ENCODE measurements at places on chromosomes 5 and 9.

DNA sequence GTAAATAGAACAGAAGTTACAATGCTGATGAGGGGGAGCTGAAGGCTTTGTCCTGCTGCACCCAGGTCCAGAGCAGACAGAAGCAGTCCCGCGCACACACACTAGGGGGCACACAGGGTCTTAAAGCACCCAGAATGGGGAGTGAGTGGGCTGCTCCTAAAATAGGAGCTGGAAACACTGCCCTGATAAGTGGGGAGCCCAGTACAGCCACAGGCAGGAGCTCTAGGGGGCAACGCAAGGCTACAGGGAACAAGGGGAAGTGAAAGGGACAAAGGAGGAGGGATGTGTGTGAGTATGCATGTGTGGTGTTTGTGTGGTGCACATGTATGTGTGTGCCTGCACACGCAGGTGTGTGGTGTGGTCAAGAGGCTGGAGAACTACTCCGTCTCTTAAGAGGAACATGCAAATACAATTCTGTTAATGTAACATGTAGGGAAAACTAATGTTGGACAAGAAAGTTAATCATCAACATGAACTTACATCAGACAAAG is 191.5 kb downstream of the ROR2 start:
- DNase-seq = peak; percentile 15

DNA sequence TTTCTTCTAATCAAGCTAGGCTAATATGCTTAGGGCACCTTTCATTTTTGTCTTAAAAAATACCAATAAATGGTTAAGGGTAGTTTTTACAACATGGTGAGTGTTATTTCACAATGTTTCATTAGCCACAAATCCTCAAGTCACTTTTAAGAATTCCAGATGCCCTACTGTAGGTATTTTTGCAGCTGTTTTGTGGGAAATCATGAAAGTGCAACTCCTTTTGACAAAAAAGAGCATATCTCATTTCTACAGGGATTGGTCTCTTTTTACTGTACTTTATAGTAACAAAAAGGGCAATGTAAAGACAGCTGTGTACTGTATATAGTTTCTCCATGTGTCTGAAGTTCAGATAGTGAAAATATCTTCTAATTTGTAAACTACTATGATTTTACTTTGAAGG is 28.3 kb upstream of the GAS1 start:
- no peak for DNase-seq

DNA sequence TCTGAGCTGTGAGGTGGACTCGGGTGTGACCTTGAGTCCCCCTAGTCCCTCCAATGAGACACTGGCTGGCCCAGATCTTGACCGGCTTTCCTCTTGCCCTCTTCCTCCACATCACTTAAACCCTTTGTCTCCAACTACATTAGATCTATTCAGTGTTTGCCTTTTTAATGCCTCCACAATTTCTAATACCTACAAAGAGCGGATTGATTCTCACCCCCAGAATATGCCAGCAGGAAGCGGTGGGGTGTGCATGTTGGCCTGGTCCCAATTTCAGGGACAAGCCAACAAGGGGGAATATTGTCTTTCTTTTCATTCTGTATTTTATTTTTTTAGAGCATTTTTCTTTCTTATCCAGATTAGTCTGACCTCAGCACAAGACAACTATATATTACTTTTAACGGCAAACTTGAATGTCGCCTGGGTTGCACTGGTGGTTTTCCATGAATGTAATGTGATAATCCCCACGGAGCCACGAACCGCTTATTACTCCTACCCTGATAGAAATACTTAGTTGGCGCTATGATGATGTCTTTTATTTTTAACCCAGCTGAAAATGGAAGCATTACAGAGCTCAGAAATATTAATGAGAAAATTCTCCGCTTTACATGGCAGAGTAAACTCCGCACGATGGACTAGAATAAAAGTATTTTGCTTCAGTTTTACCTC is 68.5 kb upstream of the MYO10 start:
- no peak for DNase-seq

DNA sequence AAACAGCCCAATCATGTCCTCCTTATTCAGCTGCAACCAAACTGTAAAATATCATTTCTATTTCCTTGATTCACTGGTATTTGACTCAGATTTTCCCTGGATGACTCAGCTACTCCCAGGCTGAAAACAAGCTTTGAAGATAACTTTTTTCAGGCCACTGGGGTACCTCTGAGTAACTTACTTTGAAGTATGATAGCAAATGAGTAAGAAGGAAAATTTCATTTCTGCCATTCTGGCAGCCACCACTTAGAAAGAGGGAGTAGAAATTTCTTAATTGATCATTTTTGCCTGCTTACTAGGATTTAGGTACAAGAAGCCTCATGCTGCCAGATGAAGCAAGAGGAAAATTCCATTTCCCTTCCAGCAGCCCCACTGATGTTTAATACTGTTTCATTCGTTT is 247.4 kb downstream of the PRELID2 start:
- DNase-seq = no peak

DNA sequence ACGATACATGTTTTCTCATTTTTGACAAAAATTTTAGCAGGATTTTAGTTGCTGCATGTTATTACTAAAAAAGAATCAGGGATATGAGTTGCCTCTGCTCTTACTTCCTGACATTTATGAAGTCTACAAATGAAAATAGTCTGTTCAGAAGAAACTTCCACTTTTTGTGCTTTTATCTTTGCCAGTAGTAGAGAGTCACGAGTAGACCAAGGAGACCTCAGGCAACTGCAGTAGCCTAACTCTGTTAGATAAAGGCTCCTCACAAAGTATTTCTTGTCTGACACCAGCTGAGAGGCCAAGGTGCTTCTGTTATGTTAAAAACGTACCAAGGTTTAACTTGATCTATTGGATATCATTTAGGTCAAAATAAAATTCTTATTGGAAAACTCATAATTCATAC is 333.9 kb downstream of the NR2F1-AS1 start:
- no peak for DNase-seq

GRCh38 chr9:132597073-132597775 is 14.8 kb downstream of the BARHL1 start:
- no peak for DNase-seq

DNA sequence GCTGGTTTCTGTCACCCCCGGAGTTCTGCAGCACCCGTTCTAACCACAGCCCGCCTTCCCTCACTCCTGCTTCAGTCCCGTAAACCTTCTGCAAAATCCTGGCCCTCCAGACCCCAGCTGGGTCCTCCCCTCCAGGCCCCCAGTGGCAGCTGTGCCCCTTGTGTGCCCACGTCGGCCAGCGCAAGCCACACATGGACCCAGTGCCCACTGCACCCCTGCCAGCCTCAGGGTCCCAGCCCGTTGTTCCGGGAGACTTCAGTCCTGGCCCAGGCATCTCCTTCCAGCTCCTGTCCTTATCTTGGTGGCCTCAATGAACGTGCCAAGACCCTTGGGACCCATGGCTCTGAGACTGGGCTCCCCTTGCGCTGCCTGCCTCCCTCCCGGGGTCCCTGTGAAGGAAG is 43.2 kb downstream of the EXD3 start:
- no peak for DNase-seq

GRCh38 chr9:124800306-124801259 is 23.6 kb downstream of the OLFML2A start:
- DNase-seq = peak; percentile 83

GRCh38 chr5:132470596-132470995 is 20.0 kb downstream of the IRF1 start:
- DNase-seq = no peak

- peak; percentile 78 for DNase-seq
Observed at GRCh38 chr5:60207040-60207439, 313.5 kb upstream of the PDE4D start.

DNA sequence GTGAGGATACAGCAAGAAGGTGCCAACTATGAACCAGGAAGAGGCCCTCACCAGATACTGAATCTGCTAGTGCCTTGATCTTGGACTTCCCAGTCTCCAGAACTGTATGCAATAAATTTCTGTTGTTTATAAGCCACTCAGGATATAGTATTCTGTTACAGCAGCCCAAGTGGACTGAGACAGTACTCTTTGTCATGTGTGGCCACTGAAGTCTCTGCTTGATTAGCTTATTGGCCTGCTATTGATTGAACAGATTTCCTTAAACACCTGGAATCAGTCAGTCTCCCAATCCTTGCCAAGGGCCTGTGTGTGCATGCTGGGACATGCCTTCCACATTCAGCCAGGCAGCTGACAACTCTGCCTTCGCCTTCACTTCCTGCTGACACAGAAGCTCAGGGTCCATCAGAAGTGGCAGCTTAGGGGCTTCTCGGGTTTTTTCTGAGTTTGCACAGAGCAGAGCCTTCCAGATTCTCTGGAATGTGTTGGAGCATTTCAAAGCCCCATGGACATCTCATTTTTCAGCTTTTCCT is 13.7 kb upstream of the ROR2 start:
- DNase-seq = no peak

GRCh38 chr9:37936965-37937364 is 33.0 kb upstream of the SLC25A51 start:
- no peak for DNase-seq

- DNase-seq = no peak
Observed at GRCh38 chr5:98923966-98924365, 4.8 kb downstream of the CHD1 start.

GRCh38 chr9:93599571-93600403 is 23.4 kb downstream of the PHF2 start:
- DNase-seq = no peak

GRCh38 chr9:128635266-128636023 is 21.2 kb downstream of the DYNC2I2 start:
- no peak for DNase-seq

DNA sequence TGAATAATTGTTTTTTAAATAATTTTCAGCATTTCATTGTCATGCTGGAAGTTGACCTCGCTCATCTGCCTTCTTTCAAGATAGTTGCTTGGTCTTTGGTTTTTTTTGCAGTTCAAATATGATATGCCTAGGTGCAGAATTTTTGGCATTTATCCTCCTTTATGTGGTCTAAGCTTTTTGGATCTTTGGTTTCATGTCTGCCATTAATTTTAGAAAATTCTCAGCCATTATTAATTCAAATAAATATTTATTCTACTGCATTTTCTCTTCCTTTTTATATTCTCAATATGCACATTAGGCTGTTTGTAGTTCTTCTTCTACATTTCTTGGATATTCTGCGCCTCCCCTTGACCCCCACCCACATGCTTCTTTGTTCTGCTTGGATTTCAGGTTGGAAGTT is 63.6 kb downstream of the PHF2 start:
- DNase-seq = no peak

DNA sequence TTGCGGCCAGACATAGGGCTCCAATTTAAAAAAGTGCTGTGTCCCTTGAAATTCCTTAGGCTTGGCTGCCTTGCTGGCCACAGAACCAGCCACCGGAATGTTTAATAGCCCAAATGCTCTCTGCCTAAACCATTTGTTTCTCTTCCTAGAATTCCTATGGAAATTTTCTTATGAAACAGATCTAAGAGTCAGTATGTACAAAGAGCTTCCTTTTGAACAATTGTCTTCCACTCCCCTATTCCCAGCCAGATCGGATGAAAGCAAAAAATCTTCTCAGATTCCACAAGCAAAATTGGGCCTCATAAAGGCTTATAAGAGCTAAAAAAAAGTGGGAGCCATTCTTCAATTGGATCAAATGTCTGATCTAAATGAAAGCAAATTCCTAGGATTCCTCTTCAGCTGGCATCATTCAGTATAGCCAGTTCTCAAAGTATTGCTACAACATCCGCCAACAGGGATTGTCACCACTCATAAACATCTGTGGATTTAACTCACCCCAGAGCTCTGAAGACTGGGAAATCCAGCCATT is 104.3 kb downstream of the CEMIP2 start:
- DNase-seq = no peak

- DNase-seq = no peak
Observed at GRCh38 chr5:83035373-83036100, 41.7 kb downstream of the TMEM167A start.

DNA sequence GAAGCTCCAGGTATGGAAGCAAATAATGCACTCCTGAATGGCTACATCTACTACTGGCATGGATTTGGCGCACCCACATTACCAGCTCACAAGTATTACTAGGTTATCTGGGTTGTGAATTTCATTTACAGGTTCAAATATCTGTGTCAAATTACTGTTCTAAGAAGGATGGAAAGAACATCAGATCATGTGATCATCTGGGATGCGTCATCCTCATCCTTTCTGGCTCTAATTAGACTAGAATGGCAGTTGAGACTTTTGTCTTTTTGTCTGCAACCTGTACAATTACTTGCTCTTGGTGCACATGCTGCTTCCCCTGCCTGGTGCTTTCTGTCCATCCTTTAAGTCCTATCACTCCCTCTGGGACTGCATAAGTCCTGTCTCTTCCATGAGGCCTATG is 64.1 kb downstream of the PJA2 start:
- no peak for DNase-seq

DNA sequence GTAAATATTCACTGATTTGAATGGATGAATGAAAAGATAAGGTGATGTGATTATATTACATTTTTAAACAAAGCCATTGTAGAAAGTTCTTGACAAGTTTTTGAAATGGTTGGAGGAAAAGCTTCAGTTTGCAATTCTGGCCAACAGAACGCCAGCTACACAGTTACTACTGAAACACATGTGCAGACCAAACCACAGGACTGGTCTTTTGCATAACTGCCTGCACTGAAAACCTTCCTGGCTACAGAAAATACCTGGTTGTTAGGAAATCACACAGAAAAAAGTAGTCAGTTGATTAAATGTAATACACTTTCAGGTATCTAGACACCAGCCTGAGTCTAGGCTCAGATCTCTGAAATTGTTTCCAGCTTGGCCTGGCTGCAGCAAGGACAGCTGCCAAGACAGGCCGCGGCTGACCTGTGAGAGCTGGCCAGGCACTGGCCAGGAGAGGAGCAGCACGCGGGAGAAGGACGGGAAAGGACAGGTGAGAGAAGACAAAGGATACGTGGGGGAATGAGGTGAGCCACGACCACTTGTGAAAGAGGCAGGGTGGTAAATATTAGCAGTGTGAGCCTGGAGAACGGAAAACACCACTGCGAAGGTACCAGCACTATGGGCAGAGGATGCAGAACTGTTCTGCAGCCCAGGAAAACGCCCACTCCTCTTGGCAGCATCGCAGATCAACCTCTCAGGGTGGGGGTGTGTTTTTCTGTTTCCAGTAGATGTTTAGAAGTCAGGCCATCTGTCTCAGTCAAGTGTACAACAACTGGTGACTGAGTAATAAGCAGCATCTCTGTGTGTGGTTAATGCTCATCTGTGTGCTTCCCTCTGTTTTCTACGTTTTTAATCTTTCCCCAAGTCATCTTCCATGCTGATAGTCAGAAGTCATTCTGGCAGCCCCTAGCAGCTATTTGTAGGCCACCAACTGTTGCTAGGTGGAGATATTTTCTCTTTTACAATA is 137.4 kb downstream of the SCAMP1 start:
- DNase-seq = no peak

DNA sequence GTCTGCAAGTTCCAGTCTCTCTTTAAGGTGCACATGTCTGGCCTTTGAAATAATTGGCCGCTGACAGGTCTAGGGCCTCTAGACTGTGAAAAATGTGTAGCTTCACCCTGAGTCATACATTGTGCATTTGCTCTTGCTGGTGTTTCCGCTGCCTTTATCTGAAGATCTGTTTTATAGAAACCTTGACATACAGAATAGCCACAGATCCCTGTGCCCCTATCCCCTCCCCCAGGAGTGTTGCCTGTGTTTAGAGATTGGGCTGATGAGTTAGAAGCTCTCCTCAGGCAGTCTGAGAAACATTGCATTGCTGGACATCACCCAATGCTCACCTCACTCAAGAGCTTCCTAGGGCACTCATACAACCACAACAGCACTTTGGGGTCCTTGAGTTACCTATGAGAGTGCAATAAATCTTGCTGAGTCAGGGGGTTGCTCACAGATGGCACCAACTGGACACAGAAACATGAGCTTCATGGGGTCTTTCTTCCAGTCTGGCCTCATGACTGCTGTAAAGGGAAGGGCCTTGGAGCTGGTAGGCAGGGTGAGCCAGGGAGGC is 3.8 kb upstream of the ZNF782 start:
- no peak for DNase-seq
